ENCODE measurements at places on chromosomes 13 and 19.

DNA sequence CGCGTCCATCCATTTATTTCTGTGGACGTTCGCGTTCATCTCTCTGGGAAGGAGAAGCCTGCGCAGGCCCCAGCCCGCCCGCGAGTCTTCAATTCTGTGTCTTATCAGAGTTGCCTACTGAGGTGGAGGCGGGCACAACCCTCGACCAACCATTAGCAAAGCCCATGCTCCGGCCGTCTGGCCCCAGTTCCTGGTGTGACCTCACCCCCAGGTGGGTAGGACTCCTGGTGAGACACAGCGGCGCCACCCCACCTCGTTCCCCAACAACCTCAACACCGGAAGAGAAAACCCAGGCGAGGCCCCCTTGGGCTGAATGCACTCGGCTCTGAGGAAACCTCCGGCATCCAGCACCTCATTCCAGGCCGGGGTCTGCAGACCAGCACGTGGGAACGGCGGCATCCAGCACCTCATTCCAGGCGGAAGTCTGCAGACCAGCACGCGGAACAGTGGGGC is 14.7 kb downstream of the ZNF787 start:
- DNase-seq = no peak

GRCh38 chr13:50707628-50708027 is 135.9 kb downstream of the DLEU7 start:
- DNase-seq = no peak

DNA sequence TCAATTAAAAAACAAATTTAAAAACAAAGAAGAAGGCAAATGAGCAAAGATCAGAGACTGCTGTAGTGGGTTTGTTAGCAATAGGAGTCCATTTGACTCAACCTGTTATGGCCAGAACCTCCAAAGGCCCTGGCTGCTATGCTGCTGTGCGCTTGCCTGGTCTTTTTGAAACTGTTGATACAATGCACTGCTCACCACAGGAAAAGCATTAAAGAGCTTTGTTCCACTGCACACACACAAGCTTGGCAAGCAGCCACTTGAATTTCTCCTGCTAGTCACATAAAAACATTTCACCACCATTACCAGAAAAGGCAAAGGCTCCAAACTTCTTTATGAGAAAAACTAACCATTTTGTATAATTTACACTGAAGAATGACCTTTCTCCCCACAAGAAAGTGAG is 132.2 kb downstream of the FREM2 start:
- DNase-seq = no peak

DNA sequence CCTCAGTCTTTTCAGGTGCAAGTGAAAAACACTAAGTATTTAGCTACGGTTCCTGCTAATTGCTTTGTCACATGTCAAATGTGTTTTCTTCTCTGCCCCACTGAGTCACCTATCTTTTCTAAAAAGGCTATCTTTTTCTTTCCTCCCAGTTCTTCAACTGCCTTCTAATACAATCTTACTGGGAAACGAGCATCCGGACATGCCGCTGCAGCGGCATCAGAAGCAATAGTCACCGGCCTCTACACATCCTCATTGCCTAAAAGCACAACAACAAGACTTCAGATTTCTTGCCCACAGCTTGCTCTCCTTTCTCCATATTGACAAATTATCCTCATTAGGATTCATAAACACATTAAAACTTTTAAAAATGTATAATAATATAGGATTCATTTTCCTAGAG is 1.2 kb downstream of the PCDH9 start:
- no peak for DNase-seq

DNA sequence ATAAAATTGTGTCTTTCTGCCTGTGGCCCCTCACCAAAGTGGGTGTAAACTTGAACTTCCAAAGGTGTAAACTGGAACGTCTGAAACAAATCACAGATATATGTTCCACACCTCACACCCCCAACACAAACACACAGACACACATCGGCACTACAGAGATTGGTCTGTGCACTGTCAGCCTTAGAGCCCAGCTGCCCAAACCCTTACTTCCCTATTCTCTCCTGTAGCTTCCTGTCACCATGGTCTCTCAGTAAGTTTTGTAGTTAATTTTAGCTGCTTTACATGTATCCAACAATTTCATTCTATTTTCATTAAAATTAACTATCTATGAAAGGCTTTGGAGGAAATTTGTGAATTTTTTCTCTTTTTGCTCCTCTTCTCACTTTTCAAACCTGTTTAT is 5.4 kb downstream of the TM9SF2 start:
- no peak for DNase-seq

- DNase-seq = no peak
These were observed 95.6 kb upstream of the RFC3 start for GRCh38 chr13:33722216-33722915.

- no peak for DNase-seq
These were observed 25.4 kb downstream of the SLC25A15 start for GRCh38 chr13:40814803-40815202.

- DNase-seq = no peak
These were observed 10.3 kb upstream of the ZNF83 start for GRCh38 chr19:52648336-52649016.

Measured in COLO829 (cell line).